ENCODE measurements at places on chromosomes 7 and 10. TPM values are rescaled to one million over a fixed set of nuclear protein-coding genes. Genes with fewer than 3 reads are reported as not detected.

The CLDN4 gene
- total RNA-seq: not detected

The STAG3 gene
- total RNA-seq: 1.7 TPM

The TAS2R3 gene
- total RNA-seq: 2.1 TPM

The CXCL12 gene
- 16.0 TPM for total RNA-seq

The SFRP4 gene
- total RNA-seq: not detected

The FAM13C gene
- total RNA-seq: under 0.01 TPM

The FLNC gene
- total RNA-seq: 0.15 TPM

The C10orf62 gene
- total RNA-seq: not detected

The RARRES2 gene
- 2.2 TPM for total RNA-seq

The EBLN1 gene
- total RNA-seq: not detected

The ING3 gene
- total RNA-seq: 11.3 TPM

The CNPY1 gene
- not detected for total RNA-seq
